Osteoblast (primary cell): ENCODE measurements at places on chromosomes 12 and 14.

GRCh38 chr12:90074086-90074485 lies 365.4 kb upstream of the ATP2B1 start:
- no peak for DNase-seq

DNA sequence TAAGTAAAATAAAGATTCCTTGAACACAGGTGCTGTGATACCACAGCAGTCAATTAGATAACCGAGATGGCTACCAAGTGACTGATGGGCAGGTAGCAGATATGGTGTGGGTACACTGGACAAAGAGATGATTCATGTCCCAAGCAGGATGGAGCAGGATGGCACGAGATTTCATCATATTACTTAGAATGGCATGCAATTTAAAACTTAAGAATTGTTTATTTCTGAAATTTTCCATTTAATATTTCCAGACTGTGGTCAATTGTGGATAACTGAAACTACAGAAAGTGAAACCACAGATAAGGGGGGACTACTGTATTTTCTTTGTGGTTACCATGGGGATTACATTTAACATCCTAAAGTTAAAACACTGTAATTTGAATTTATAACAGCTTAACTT lies 7.5 kb upstream of the ZFP36L1 start:
- no peak for DNase-seq

GRCh38 chr12:114738460-114739184 lies 54.6 kb upstream of the TBX3 start:
- no peak for DNase-seq

DNA sequence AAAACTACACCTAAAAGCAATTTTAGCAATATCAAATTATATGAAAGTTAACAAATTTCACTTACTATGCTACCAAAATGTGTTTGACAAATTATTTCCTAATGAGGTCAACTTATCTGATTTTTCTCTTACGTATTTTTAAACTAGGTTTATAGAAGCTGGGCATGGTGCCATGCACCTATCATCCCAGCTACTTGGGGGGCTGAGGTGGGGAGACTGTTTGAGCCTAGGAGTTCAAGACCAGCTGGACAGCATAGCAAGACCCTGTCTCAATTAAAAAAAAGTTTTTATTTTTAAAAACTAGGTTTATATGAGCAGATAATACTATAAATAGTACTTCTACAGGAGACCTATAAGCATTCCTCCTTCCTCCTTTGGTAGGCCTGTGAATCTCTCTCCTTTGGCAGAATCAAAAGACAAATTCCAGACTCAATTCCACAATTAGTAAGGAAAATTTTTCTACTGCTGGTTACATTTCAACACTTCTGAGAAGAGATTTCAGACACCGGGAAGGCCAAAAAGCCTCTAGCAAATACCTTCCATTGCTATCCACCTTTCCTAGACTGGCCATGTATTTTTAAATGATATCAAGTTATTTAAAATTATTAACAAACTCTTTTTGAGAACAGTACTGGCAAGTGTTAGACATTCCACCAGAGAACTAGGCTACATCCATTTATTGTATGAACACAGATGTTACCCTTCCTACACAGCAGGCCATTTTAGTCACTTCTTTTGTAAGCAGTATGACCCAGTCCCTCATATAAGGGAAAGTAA lies 34.4 kb downstream of the CDK17 start:
- no peak for DNase-seq

DNA sequence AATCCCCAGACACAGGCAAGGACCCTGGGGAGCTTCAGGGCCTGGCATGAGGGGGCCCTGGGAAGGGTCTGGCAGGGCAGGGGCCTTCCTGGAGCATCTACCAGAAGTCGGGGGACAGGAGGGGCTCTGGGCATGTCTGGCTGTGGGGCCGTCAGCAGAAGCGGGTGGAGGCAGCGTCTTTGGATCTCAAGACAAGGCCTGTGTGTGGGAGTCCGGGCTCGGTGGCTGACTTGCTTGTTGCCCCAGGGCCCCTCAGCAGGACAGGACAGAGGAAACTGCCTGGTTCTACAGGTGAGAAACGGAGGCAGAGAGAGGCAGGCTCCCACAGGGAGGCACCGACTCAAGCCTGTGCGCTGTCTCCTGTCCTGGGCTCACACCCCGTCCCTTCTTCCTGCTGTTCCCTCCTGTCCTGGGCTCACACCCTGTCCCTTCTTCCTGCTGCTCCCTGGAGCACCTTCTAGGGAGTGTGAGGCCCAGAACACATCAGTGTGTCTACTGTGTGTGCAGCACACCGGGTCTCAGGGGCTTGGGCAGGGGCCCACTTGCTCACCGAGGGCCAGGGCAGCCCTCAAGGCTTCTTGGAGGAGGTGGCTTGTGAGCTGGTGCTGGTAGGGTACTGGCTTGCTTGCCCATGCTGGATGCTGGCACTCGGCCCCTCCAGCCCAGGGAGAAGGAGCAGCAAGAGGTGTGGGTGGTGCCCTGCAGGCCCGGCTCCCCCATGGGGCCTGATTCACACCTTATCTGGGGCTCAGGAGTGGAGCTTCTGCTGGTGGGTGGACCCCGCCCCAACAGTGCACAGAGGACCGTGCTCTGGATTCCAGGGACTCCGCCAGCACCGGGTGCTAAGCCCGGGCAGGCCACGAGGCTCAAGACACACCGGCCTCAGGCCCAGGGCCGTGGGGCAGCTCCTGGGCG lies 14.9 kb downstream of the ASPG start:
- DNase-seq = peak; percentile 76

DNA sequence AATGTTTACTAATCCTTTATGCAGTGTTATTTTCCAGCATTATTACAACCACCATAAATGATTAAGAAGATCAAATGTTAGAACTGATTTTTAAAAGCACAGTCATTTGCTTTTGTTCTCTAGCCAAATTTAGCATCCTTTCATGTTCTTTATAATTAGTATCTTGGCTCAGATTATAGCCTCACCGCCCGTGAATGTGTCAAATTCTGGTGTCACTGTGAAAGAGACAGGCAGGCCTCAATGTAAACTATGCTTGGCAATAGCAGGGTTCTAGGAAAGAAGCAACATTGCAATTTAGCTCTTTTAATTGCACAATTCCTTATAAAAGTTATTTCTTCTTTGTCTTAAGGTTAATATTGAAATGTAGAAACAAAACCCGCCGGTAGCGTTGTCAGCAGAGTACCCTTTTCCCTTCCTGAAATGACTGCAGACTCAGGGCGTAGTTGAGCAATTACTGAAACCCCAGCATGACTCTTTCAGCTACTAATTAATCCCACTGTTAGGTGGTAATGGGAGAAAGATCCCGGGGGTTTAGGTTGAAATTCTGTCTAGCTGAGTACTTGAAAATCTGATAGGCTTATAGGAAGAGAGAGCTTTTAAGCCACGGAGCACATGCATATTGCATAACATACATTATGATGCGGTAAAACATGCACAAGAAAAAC lies 1600.5 kb upstream of the SEL1L start:
- DNase-seq = no peak

DNA sequence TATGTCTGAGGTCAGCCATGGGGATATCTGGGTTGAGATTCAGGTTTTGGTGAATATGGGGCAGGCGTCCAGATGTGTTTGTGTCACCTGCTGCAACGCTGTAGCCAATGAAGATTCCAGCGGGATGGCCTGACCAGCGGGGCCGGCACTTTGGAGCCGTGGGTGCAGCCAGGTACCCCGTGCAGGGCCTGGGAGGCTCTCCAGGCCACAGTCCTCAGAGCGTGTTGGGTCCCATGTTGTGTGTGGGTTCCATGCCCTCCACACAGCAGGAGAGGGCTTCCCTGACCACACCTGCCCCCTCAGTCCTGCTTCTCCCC lies 2.8 kb upstream of the TEX22 start:
- peak; percentile 62 for DNase-seq

DNA sequence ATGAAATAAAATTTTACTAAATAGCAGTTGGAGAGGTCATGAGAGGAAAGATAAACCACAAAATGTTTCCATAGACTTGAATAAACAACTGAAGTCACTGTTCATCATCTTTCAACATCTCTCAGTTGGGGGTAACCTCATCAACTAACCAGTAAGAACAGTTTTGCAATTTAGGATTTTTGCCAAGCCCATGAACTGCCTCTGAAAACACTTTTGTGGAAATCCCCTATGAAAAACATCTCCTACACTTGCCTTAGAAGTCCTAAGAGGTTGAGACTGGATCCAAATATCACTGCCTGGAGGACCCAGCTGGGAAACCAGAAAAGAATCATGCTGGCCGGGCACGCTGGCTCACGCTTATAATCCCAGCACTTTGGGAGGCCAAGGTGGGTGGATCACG lies 273.1 kb downstream of the C12orf50 start:
- peak; percentile 45 for DNase-seq

DNA sequence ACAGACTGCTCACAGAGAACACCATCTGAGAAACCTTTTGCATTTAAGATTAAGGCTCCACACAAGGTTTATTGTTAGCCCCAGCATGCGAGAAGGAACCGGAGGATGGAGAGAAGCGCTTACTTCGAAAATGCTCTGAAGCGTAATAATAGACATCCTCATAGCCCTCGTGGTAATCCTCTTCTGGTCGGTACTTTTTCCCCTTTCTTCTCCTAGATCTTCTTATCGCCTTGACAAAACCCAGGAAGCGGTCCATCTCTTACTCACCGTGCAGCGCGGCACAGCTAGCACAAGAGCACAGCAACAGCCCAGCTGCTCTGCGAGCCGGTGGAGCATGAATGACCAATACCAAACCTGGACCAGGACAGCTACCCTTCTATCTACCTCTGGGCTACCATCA lies 125.1 kb upstream of the GRIP1 start:
- DNase-seq = no peak
